ENCODE measurements at places on chromosomes 5 and 9.

DNA sequence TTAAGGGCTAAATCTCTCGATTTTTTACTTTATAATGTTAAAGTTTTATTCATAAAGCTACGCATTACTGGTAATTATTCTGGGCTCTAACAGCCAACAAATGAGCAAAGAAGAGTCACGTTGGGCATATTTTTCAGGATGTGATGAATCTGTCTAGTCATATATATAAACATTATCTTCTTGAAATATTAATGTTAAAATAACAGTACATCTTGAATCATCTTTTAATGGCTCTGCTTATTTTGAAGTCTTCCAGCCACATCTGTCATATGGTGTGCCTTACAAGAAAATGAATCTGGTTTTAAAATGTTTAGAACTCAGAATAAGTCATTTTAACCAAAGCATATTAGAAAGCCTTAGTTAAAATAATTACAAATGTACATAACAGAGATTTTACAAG, 96.9 kb downstream of the CWC27 start:
- no peak for DNase-seq

DNA sequence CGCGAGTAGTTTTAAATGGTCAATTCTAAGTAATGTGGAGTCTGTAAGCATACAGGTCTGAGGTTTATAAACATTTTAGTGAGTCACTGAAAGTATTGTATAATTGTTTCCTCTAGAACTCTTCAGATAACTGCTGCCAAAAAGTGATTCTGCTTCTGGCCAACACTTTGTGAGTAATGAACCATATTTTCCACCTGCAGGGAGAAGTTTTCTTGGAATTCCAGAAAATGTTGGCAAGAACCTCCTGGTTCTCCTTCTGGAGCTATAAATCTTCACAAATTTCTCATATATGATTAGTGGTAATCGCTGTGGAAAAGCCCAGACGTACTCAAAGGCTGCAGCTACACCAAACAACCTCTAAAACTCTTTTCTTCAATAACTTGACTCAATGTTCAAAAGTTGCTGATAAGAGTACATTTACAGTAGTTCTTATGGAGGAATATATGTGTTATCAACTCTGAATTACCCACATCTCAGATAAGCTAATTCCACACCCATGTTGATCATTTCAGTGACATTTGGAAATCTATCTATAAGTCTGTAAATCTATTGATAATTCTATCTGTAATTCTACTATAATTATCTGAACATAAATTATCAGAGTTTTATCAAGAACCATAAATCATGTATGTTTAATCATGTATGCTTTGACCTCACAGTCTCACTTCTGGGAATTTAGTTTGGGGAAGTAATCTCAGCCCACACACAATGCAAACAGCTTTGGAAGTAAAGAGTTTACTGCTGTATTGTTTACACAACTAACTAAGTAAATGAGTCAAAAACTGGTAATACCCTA, 74.1 kb downstream of the FNBP1 start:
- no peak for DNase-seq

- no peak for DNase-seq
Observed at GRCh38 chr9:13070612-13071595, 208.6 kb downstream of the MPDZ start.

DNA sequence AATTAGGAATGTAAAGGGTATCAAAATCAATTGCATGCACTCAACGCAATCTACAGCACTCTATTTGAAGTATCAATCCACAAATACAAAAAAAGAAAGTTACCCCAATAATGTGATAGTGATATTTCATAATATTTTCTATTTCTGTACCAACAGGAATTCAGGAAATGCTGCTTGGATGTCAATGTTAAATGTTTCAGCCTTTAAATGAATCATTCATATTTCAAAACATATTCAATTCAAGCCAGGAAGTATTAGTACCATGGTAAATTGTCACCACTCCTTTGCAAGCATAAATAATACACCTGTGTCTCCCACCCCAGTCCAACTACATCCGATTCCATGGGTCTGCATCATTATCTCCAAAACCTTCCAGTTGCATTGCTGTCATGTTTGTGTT, 1185.5 kb upstream of the CDH18 start:
- DNase-seq, result no peak

DNA sequence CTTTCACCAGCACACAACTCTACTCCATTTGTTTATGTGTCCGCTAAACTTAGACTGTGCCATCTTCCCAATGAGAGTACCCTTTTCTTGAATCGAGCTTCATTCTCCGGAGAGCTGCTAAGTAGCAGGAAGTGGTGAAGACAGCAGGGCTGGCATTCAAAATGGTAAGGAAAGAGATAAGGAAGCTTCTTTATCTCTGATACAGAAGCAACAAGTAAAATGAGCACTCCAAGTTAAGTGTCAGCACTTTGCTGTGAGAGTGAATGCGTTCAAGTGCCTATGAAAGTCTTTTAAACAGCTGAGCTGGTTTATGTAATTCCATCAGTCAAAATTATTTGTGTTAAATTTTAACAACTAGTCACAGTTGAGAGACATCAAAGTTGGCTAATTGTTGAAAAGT, 386.8 kb upstream of the PTPRD start:
- DNase-seq, result no peak

DNA sequence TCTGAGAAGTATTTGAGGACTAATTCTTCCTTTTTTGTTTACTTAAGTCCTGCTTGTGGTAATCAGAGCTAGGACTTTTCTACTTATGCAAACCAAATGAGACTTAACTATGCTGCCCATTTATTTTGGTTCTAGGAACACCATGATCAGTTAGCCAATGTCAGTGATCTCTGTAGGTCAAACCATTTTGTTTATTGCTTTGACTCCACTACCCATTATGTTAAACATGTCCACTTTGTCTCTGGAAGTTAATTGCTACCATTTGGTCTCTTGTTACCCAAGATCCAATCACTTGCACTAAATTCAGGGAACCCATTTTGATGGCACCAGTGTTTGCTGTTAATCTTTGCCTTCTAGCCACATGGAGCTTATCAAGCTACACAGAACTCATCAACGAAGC, 161.9 kb downstream of the CCDC171 start:
- DNase-seq, result no peak
